ENCODE measurements at places on chromosomes 16 and 17. TPM values are rescaled to one million over a fixed set of nuclear protein-coding genes. Genes with fewer than 3 reads are reported as not detected.

DNA sequence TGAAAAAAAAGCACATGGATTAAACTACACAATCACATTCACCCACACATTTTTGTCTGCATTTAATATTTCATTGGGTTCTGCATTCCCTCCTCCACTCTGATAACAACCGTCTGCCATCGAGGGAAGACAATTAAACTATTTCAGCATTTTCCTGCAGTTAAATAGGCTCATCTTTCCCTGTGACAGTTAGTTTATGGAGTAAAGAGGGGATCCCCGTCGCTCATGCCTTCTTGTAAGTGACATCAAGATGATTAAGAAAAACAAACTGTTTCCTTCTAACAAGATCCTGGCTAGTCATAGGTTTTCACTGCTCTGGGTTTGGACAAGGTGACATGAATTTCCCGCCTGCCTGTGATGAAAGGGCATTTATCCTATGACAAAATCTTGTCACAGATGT, 98.0 kb upstream of the DYNLRB2 start:
- H3K4me1 ChIP-seq: no peaks in the 10 kb centered on the region
- H3K27me3 ChIP-seq: no peaks in the 10 kb centered on the region
- H3K36me3 ChIP-seq: no peaks in the 10 kb centered on the region
- H3K27ac ChIP-seq: no peak overlapping the region
- no peak for DNase-seq

DNA sequence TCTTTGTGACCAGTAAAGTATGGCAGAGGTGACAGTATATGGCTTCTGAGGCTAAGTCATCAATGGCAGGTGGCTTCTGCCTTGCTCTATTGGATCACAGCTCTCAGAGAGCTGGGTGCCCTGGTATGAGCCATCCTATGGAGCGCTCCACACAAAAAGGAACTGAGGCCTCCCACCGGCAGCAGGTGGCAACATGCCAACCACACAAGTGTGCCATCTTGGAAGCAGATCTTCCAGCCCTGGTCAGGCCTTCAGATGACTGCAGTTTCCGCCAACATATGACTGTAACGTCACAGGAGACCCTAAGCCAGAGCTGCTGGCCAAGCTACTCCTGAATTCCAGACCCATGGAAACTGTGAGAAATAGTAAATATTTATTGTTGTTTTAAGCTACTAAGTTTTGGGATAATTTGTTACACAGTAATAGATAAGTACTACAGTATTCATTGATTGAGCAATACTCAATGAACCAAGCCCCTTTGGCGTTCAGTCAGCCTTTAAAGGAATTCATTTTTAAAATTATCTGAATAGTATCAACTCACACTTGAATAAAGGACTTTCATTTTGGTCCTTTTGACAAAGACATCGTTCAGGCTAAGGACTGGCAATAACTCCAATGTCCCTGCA, 69.4 kb upstream of the LHX1 start:
- no peak overlapping the region for H3K4me3 ChIP-seq
- no peaks in the 10 kb centered on the region for H3K4me1 ChIP-seq
- H3K27me3 ChIP-seq: no peaks in the 10 kb centered on the region
- no peak for DNase-seq
- H3K27ac ChIP-seq: no peak overlapping the region

DNA sequence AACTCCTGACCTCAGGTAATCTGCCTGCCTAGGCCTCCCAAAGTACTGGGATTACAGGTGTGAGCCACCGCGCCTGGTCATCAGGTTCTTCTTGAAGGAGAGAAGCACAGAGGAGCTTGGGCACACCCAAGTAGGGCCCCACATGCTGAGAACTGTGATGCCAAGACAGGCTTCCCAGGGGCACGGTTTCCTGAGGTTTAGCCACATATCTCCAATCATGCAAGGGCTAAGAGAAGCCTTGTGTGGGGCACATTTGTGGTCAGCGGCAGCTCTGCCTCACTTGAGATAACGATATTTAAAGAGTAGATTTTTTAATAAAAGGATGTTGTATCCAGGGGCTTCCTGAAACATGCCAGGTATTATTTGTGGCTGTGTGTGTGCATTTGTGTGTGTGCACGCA, 46.9 kb downstream of the CUEDC1 start:
- no peak overlapping the region for H3K27ac ChIP-seq
- DNase-seq: no peak
- H3K27me3 ChIP-seq: no peaks in the 10 kb centered on the region
- H3K4me1 ChIP-seq: peaks cover 27% of the 10 kb centered on the region

Gene TP53TG3B
- total RNA-seq: not detected

DNA sequence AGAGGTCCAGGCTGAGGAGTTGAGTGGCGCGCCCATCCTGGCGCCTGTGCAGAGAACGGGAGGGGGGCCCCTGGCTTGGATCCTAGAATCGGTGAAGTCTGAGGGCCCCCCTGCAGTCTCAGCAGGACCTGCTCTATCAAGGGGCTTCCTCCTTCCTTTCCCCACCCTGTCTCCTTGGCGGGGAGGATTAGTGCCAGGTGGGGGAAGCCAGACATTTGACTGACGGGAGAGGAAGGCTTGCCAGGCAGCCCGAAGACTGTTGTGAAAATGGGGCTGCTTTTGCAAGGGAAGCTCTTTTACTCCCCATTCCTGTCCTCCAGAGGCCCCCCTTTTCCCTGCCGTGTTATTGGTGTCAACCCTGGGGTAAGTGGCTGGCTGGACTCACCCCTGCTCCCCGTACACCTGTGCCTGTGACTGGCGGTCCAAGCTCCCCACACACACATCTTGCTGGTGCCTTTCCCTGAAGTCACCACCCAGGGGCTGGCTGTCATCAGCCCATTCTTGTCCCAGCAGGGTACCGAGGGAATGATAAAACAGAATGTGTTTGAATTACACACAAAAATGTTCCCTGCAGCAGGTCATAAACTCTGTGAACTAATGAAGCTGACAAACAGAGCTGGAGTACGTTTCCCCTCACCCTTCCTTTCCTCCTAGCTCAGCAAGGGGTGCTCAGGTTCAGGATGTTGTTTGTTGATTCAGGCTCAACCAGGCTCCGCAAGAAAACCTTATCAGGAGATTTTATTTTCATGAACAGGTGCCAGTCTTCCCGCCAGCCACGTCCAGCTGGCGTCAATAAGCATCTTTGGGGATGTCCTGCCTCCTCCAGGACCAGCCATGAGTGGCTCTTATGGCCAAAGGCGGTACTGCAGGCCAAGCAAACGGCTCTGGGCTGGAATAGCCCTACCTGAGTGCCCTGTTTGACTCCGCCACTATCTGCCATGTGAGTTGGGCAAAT, 4.4 kb upstream of the ARMC7 start:
- no peak for DNase-seq
- H3K36me3 ChIP-seq: no peaks in the 10 kb centered on the region
- no peak overlapping the region for H3K27ac ChIP-seq

Gene ATP1B2
- total RNA-seq: 1.9 TPM

DNA sequence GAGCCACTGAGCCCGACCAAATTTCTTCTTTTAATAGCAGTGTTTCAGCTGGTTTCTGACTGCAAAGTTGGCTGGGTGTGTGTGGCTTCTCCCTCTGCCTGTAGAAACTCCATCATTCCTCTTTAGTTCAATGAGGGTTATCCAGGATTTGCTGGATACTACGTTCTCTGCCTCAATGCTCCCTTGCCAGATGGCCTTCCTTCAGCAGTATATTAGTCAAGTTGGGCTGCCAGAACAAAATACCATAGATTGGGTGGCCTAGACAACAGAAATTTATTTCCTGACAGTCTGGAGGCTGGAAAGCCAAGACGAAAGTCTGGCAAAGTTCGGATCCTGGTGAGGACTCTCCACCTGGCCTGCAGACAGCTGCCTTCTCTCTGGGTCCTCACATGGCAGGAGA, 103.7 kb downstream of the NOG start:
- no peak for DNase-seq
- H3K36me3 ChIP-seq: no peaks in the 10 kb centered on the region
- H3K27me3 ChIP-seq: no peaks in the 10 kb centered on the region
- no peaks in the 10 kb centered on the region for H3K4me1 ChIP-seq

Gene HSD11B2
- 1.4 TPM for total RNA-seq

DNA sequence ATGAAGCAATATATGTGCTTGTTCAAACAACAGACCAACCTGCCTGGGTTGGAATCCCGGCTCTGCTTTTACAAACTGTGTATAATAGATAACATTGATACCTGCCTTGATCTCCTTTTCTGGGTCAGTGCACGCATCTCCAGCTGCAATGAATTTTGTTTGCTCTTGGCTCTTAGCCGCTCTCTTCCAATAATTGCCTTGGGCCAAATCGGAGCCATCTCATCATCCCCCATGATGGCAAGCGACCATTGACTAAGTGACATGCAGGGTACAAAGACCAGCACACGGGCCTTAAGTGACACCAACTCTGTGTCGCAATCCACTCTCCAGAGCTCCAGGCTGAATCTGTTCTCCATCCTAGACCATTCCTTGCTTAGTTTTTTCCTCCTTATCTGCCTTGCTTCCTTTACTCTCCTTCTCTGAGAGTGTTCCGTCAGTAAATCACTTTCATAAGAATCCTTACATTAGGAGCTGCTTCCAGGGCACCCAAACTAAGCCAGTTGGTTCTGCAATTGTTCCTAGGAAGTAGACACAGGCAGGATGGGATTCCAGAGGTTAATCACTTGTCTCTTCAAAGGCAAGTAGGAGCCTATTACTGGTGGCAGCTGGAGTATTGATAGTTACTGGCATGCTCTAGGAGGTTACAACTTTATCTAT, 134.2 kb downstream of the ABCA8 start:
- H3K27ac ChIP-seq: no peak overlapping the region
- DNase-seq: no peak
- H3K36me3 ChIP-seq: no peaks in the 10 kb centered on the region
- no peaks in the 10 kb centered on the region for H3K4me1 ChIP-seq

- no peak overlapping the region for H3K4me3 ChIP-seq
- H3K36me3 ChIP-seq: no peaks in the 10 kb centered on the region
- H3K4me1 ChIP-seq: peaks cover 4% of the 10 kb centered on the region
- DNase-seq: no peak
- no peaks in the 10 kb centered on the region for H3K27me3 ChIP-seq
- H3K27ac ChIP-seq: no peak overlapping the region
These were observed 256.1 kb downstream of the IRX3 start for GRCh38 chr16:54030451-54030850.

Gene SLC46A1
- total RNA-seq: 6.0 TPM

Gene DPEP2
- total RNA-seq: not detected

- no peaks in the 10 kb centered on the region for H3K36me3 ChIP-seq
- no peaks in the 10 kb centered on the region for H3K4me1 ChIP-seq
- no peak overlapping the region for H3K4me3 ChIP-seq
- peak; percentile 58 for DNase-seq
- no peak overlapping the region for H3K27ac ChIP-seq
These were observed 20.6 kb downstream of the CYB561 start for GRCh38 chr17:63425483-63425882.

Gene XAF1
- total RNA-seq: 12.2 TPM

GRCh38 chr16:12573730-12574383, 229.8 kb downstream of the CPPED1 start:
- H3K4me3 ChIP-seq: no peak overlapping the region
- no peak for DNase-seq
- H3K27ac ChIP-seq: no peak overlapping the region
- H3K36me3 ChIP-seq: no peaks in the 10 kb centered on the region
- no peaks in the 10 kb centered on the region for H3K27me3 ChIP-seq

DNA sequence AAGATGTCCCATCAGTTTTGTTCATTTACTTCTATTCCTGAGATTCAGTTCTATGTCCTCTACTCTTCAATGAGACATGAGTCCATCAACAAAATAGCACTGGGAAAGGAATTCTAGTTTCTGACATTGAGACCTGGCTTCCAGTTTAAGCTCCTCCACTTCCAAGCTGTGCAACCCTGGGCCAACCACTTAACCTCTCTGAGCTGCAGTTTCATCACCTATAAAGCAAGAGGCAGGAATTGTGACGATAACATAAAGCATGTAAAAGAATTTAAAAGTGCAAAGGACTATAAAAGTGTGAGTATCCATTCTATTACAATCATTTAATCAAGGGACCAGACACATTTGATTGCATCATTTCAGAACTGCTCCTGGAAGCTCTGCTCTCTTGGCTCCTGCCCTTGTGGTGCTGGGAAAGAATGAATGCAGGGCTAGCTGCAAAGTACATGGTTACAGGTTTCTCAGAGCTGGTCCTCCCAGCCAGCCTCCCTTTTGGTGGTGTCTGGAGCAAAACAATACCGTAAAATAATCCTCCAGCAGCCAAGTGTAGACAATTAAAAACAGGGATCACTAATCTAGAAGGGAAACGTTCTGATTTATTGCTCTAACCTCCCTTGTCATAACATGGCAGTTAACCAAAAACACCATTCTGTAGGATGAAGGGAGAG, 113.9 kb downstream of the VPS53 start:
- H3K27ac ChIP-seq: no peak overlapping the region
- DNase-seq: no peak
- no peaks in the 10 kb centered on the region for H3K4me1 ChIP-seq
- H3K27me3 ChIP-seq: no peaks in the 10 kb centered on the region

Gene TMEM204
- total RNA-seq: 5.3 TPM

DNA sequence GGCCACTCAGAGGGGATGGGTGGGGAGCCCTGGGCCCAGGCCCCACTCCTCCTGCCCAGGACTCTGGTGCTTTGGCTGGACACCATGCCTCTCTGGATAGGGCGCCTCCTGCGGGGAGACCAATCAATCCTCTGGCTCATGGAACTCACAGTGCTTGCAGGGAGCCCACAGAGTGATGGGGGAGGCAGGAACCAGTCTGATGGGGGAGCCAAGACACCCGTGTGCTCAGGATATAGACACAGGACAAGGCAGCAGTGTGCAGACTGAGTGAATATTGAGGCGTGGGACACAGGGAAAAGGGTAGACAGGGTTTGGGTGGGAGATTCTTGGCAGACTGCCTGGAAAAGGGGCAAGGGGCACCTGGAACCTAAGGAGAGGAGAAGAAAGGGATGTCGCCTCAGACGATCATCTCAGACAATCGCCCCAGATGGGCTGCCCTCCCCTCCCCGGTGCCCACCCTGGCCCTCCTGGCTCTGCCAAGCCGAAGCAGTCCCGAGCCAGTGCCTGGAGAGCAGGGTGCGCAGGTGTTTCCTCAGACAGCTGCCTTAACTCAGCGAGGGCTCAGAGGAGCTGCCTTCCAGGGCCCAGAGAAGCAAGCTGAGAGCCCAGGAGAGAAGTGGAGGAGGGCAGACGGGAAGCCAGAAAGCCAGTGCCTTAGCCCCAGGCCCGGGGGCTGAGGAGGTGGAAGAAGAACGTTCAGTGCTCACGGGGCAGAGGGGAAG, 37.4 kb upstream of the DLX4 start:
- no peaks in the 10 kb centered on the region for H3K27me3 ChIP-seq
- no peak overlapping the region for H3K4me3 ChIP-seq
- no peaks in the 10 kb centered on the region for H3K36me3 ChIP-seq
- H3K27ac ChIP-seq: no peak overlapping the region
- H3K4me1 ChIP-seq: no peaks in the 10 kb centered on the region
- no peak for DNase-seq

Gene SOCS1
- 1.9 TPM for total RNA-seq

GRCh38 chr17:5885336-5885735, 184.8 kb upstream of the WSCD1 start:
- no peaks in the 10 kb centered on the region for H3K4me1 ChIP-seq
- no peaks in the 10 kb centered on the region for H3K36me3 ChIP-seq
- no peak overlapping the region for H3K27ac ChIP-seq
- H3K27me3 ChIP-seq: no peaks in the 10 kb centered on the region
- no peak overlapping the region for H3K4me3 ChIP-seq
- no peak for DNase-seq

Gene RARA
- 10.8 TPM for total RNA-seq

- no peaks in the 10 kb centered on the region for H3K4me1 ChIP-seq
- H3K4me3 ChIP-seq: no peak overlapping the region
- no peaks in the 10 kb centered on the region for H3K36me3 ChIP-seq
- no peaks in the 10 kb centered on the region for H3K27me3 ChIP-seq
These were observed 17.7 kb upstream of the CBFA2T3 start for GRCh38 chr16:88994695-88995094.

- H3K27me3 ChIP-seq: no peaks in the 10 kb centered on the region
- no peaks in the 10 kb centered on the region for H3K36me3 ChIP-seq
- no peaks in the 10 kb centered on the region for H3K4me1 ChIP-seq
- H3K4me3 ChIP-seq: no peak overlapping the region
These were observed 4.8 kb downstream of the EVPL start for GRCh38 chr17:76022285-76022684.
